ENCODE measurements at places on chromosomes 3 and 15.
A peak's percentile ranks its signal among the peaks of the same experiment; 100 is the strongest.

GRCh38 chr3:35448121-35448520 is 191.2 kb upstream of the ARPP21 start:
- DNase-seq, result no peak

DNA sequence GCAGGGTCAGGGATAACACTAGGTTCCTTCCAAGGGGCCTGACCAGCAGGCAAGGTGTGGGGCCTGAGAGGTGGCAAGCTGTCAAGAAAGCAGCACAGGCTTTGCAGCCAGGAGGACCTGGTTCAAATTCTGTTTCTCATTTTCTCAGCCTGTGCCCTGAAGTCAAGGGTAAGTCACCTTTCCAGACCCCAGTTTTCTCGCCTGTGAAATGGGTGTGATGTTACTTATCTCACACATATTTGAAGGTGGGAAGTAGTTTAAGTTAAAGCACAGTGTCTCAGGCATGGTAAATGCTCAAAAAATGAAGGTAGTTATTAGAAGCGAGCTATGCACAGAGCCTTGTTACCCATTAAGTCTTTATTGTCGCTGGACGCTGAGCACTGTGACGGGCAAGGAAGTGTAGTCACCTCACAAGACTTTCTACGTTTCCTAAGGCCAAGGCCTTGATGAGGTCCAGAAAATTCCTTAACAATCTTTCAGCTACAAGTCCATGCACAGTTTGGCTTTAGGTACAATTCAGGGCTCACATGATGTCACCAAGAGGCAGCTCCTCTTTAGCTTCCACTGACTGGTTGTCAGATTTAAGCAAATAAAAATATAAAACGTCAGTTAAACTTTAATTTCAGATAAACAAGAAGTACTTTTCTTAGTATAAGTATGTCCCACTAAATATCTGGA is 522.6 kb upstream of the PROK2 start:
- no peak for DNase-seq

GRCh38 chr15:39874890-39875549 is 45.0 kb downstream of the GPR176 start:
- DNase-seq, result no peak

DNA sequence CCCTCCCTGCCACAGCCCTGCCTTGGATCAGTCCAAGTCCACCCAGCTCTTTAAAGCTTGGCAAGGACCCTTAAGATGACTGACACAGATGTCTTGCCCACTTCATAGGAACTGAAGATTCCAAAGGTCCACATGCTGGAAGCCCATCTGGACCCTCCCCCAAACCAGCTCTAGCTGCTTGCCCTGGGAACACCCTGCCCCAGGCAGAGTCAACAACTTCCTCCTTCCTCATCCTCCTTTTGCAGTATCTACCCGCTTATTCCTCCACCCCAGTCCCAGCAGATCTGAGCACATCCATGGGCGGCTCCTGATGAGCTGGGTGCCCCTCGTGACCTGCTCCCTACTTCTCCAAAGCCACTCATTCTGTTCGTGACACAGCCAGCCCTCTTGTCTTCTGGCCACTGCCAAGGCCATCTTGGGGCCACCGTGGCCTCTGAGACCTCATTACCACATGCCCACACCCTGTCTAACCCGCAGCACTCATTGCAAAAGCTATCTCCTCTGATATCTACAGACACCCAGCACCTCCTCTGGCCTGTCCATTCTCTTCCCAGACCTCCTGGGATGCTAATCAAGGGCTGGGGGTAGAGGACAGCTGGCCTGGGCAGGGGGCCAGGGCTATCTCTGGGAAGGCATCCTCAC is 2.0 kb upstream of the PFKFB4 start:
- no peak for DNase-seq

DNA sequence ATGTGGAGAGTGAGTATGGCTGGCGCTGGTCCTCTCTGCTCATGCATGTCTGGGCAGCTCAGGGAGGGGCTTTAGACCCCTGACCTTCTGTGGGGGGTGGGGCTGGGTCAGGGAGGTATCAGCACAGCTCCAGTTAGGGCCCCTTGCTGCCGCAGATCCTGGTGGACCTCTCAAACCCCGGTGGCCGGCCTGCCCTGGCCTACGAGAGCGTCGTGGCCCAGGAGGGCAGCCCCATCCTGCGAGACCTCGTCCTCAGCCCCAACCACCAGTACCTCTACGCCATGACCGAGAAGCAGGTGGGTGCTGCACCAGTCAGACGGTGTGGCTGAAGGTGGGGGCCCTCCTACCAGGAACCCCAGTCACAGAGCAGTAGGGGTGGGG is 20.2 kb downstream of the PLXNA1 start:
- DNase-seq, result no peak

DNA sequence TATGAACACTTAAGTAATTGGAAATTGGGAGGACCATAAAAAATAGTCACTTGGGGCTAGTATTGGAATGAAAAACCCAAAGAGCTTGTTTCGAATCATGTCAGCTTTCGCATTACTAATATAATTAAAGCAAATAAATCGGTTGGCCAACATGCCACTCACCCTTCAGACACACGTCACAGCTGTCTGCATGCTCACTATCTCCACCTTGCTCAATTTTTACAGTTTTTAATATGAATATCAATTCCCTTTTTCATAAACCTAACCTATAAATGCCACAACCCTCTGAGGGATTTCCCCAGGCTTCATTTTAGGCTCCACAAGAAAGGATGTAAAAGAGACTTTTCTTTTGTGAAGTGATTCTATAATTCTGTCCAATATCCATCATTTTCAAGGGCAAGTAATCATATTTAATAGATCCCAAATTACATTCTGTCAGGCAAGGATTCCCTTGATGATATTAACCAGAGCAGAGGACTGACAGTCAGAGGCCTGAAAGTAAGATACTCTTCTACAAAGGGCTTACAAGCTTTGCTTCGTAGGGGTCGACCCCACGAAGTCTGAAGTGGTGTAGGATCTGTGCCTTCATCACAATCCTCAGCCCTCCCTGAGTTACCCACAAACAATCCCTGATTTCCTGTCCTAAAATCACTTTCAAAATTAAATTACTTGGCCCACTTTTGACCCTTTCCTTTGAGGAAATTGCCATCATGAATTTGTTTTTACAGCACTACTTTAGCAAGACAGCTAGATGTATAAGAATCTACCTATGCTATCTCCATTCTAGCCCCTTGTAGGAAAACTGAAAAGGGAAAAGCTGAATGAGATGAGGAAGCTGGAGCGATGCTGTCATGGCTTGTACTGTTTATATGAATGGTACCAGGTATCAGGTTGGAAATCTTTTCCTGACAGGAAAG is 44.5 kb downstream of the NANOGP8 start:
- DNase-seq, result no peak

GRCh38 chr3:120802916-120803315 is 60.4 kb downstream of the GTF2E1 start:
- no peak for DNase-seq

GRCh38 chr15:67611370-67612369 is 69.2 kb downstream of the MAP2K5 start:
- no peak for DNase-seq

- DNase-seq, result no peak
Observed at GRCh38 chr3:114213292-114213626, 24.1 kb downstream of the ZNF80 start.

- no peak for DNase-seq
Observed at GRCh38 chr3:102180280-102180931, 254.4 kb upstream of the ZPLD1 start.

GRCh38 chr3:62436785-62437184 is 63.4 kb upstream of the FEZF2 start:
- no peak for DNase-seq

DNA sequence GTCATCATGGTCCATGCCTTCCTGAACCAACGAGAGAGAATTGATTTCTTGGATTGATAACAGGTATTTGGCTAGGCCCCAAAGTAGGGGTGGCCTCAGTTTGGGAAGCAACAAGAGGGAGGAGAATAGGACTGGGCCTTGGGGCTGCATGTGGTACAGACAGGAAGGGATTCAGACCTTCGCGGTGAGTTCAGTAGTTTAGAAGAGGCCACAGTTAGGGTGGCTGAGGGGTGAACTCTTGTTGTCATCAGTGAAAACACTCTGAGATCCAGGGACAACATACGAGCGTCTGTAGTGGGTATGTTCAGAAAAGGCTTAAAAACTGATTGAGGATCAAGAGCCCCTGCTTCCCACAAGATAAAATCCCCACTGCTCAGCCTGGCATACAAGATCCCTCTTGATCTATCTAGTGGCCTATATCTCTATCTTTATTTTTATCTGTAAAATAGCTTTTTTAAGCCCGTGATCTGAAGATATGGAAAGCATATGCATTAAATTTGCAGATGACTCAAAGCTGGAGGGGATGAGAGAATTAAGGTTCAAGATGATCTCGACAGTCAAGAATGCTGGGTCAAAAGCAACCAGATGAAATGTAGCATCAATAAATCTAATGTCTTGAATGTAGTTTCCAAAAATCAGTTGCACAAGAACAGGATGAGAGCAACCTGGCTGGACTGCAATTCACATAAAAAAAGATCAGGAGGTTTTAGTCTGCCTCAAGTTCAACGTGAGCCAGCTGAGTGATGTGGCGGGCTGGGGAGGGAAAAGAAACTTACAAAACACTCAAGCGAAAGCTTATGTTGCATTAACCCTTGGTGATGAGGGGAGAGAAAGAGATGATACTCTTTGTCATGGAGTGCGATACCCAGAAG is 221.1 kb upstream of the TLE3 start:
- DNase-seq, result peak; percentile 14

DNA sequence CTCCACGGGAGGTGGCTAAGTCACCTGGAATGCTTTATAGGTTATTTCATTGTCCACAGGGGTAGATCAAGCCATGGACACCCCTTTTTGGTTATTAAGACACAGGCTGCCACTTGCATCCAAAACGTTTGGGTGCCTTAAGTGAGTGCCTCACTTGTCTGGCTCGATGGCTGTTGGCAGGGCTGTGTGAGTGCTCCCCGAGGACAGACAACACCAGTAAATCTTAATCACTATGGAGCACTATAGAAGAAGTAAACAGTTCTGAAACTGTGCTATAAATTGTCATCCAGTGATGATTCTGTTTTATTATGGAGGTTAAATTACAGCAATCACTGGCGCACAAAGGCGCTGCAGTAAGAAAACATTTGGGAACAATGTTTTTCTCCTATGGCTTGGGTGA is 215.5 kb downstream of the CACNA2D3 start:
- no peak for DNase-seq

DNA sequence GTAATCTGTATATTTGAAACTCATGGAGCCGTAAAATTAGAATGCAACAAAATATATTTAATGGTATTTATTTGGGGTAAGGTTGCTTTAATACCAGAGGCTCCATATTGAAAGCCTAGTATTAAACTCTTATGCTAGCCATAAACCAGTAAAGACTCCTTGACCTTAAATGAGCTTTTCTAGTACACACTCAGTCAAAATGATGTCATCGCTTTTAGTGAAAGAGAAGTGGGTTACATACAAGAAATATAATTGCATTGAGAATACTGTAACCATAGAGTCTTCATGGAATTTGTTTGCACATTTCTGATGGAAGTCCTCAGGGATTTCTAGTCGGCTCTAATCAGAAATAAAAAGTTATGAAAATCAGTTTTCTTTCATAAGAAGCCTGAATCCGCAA is 757.6 kb downstream of the GBE1 start:
- no peak for DNase-seq

GRCh38 chr3:45635475-45636256 is 41.1 kb downstream of the LIMD1 start:
- no peak for DNase-seq

GRCh38 chr3:105465251-105465853 is 98.6 kb downstream of the ALCAM start:
- no peak for DNase-seq

DNA sequence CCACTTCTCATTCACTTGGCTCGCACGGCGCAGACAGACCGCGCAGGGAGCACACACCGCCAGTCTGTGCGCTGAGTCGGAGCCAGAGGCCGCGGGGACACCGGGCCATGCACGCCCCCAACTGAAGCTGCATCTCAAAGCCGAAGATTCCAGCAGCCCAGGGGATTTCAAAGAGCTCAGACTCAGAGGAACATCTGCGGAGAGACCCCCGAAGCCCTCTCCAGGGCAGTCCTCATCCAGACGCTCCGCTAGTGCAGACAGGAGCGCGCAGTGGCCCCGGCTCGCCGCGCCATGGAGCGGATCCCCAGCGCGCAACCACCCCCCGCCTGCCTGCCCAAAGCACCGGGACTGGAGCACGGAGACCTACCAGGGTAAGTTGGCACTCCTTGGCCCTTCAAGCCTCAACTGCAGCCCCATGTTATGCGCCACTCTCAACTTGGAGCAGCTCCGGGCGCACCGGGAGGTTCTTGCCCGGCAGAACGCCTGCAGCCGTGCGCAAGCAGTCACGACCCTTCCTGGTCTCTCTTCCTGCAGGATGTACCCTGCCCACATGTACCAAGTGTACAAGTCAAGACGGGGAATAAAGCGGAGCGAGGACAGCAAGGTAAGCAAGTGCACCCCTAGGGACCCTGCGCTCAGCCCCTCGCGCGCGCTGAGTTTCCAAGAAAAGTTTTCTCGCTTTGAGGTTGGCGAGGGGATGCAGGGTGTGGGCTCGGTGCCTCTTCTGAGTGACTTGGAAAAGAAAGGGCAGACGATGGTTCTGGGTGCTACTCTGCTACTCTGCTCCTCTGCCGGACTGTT is at the start of gene BHLHE40:
Gene BHLHE40, plus strand, starts transcription at position 10 of the 801 bp plus-strand sequence. Its CDS starts 282 bp downstream, at position 292.
- peak; percentile 68 for DNase-seq

DNA sequence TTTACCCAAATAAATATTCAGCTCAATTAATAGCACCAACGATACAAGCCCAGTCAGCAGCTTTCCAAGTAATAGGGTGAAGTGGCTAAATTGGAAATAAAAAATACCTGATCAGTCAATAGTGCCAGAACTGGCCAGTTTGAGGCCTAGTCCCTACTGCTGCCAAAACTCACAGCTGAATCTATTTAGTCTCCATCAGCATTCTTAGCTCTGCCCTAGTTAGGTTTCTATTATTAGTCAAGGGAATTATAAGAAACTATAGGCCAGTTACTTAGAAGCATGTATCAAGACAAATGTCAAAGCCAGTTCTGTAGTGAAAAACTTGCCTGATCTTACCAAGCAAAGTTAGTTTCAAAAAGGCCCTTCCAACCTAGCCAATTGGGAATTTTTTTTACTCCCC is 146.2 kb upstream of the ZBTB20 start:
- no peak for DNase-seq

DNA sequence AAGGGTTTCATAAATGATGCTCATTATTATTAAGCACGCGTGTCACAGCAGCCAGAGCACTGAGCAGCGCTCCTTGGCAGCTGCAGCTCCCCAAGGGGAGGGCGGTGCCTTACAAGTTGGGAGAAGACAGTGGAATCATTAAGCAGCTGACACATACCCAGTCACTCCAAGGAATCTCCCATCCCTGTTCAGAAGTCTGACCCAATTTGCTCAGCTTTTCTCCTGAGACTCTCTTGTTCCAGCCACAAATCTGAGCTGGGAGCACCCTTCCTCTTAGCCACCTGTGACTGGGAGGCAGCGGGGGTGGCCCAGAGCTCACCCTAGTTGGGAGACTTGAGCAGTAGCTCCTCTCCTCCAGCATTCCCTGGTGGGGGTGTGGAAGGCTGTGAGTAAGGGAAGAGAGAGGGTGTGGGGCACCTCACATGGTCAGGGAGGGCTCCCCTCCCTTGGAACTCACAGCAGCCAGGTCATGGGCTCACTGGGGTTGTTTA is 64.3 kb downstream of the DUT start:
- no peak for DNase-seq

- DNase-seq, result no peak
Observed at GRCh38 chr15:72227192-72227586, 3.8 kb downstream of the PKM start.
